ENCODE measurements at places on chromosomes 12 and 14. TPM values are rescaled to one million over a fixed set of nuclear protein-coding genes. Genes with fewer than 3 reads are reported as not detected.

GRCh38 chr12:92297932-92298696 lies 152.5 kb upstream of the BTG1 start:
- H3K27ac ChIP-seq: peak overlapping the region; percentile 70
- no peaks in the 10 kb centered on the region for H3K4me1 ChIP-seq
- no peaks in the 10 kb centered on the region for H3K36me3 ChIP-seq
- DNase-seq: peak; percentile 24
- H3K4me3 ChIP-seq: no peak overlapping the region
- H3K27me3 ChIP-seq: no peaks in the 10 kb centered on the region

Gene PLA2G1B
- 11.4 TPM for total RNA-seq

- DNase-seq: no peak
- no peak overlapping the region for H3K27ac ChIP-seq
- H3K4me3 ChIP-seq: no peak overlapping the region
- H3K36me3 ChIP-seq: no peaks in the 10 kb centered on the region
- no peaks in the 10 kb centered on the region for H3K27me3 ChIP-seq
These were observed 122.9 kb upstream of the TMEM132D start for GRCh38 chr12:130026608-130027176.

GRCh38 chr14:23861666-23862065 lies 91.9 kb upstream of the DHRS4 start:
- no peak overlapping the region for H3K4me3 ChIP-seq
- H3K27ac ChIP-seq: no peak overlapping the region
- no peaks in the 10 kb centered on the region for H3K4me1 ChIP-seq
- DNase-seq: no peak
- no peaks in the 10 kb centered on the region for H3K36me3 ChIP-seq

Gene FGD6
- 11.1 TPM for total RNA-seq

Gene AMN
- not detected for total RNA-seq

Gene TBX5
- not detected for total RNA-seq

Gene AGAP2
- 1.9 TPM for total RNA-seq

GRCh38 chr12:121537814-121538698 lies 42.8 kb downstream of the KDM2B start:
- no peaks in the 10 kb centered on the region for H3K36me3 ChIP-seq
- H3K4me3 ChIP-seq: peak overlapping the region; percentile 84
- no peaks in the 10 kb centered on the region for H3K27me3 ChIP-seq

- peaks cover 67% of the 10 kb centered on the region for H3K27me3 ChIP-seq
- DNase-seq: no peak
- no peaks in the 10 kb centered on the region for H3K36me3 ChIP-seq
- no peak overlapping the region for H3K4me3 ChIP-seq
- no peaks in the 10 kb centered on the region for H3K4me1 ChIP-seq
These were observed 11.1 kb downstream of the KRT77 start for GRCh38 chr12:52692254-52692653.

Gene GARIN6
- total RNA-seq: not detected

GRCh38 chr12:107580750-107581618 lies 104.6 kb upstream of the PWP1 start:
- H3K27me3 ChIP-seq: no peaks in the 10 kb centered on the region
- no peak for DNase-seq
- no peak overlapping the region for H3K27ac ChIP-seq
- H3K4me1 ChIP-seq: no peaks in the 10 kb centered on the region

GRCh38 chr12:19410629-19411185 lies 28.6 kb upstream of the AEBP2 start:
- no peak overlapping the region for H3K27ac ChIP-seq
- DNase-seq: no peak
- H3K36me3 ChIP-seq: no peaks in the 10 kb centered on the region
- H3K4me1 ChIP-seq: peaks cover 7% of the 10 kb centered on the region
- H3K27me3 ChIP-seq: no peaks in the 10 kb centered on the region
- no peak overlapping the region for H3K4me3 ChIP-seq

Gene PLCZ1
- total RNA-seq: not detected

- DNase-seq: no peak
- no peaks in the 10 kb centered on the region for H3K27me3 ChIP-seq
- H3K4me3 ChIP-seq: no peak overlapping the region
- no peak overlapping the region for H3K27ac ChIP-seq
These were observed 295.2 kb downstream of the SLC16A7 start for GRCh38 chr12:59890896-59891579.

DNA sequence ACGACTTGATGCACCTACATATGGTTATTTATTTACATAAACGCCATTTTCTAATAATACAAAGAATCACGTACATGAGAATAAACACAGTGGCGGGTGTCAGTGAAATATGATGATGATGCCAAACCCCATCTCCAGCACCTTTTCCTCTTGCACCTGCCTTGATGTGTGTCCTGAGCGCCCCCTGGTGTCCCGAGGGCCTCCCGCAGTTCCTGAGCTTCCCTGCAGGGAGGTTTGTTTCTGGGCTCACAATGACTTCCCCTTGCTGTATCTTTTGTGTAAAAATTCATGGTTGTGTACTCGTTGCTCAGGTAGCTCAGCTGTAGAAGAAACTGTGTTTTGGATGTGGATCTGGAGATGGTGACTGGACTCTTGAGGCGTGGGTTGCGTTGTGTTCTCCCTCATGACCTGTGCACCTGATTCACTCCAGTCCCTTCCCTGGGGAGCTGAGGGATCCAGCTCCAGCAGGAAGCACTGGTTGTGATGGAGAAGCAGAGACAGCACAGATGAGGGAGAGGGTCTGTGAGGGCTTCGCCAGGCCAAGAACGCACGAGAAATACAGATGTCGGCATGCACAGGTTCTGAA lies 1037.8 kb downstream of the TMEM121 start:
- no peaks in the 10 kb centered on the region for H3K4me1 ChIP-seq
- DNase-seq: no peak
- H3K4me3 ChIP-seq: no peak overlapping the region
- H3K27ac ChIP-seq: no peak overlapping the region

GRCh38 chr12:96053476-96054243 lies 18.3 kb upstream of the LTA4H start:
- H3K27me3 ChIP-seq: no peaks in the 10 kb centered on the region
- H3K4me3 ChIP-seq: no peak overlapping the region
- H3K36me3 ChIP-seq: no peaks in the 10 kb centered on the region
- H3K27ac ChIP-seq: no peak overlapping the region
- no peak for DNase-seq

DNA sequence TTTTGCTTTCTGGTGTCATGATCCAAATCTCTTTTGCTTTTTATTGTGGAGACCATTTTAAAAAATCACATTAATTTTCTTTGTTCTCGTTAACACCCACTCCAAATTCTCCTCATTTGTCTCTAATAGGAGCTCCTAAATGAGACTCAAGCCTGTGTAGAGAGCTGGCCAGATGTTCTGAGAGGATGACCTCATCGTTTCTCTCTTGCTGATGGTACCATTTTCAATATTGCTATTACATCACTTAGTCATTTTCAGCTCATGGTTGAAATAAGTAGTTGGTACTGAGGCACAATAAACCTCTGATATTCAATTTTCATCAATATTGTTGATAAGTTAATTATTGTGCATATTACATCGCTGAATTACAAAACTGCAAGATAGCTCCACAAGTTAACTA lies 31.5 kb downstream of the SPTB start:
- no peaks in the 10 kb centered on the region for H3K36me3 ChIP-seq
- no peak for DNase-seq
- no peaks in the 10 kb centered on the region for H3K4me1 ChIP-seq
- H3K27me3 ChIP-seq: no peaks in the 10 kb centered on the region
- no peak overlapping the region for H3K27ac ChIP-seq

GRCh38 chr12:11601647-11602046 lies 47.8 kb upstream of the ETV6 start:
- H3K36me3 ChIP-seq: no peaks in the 10 kb centered on the region
- H3K27me3 ChIP-seq: no peaks in the 10 kb centered on the region

GRCh38 chr12:122088179-122088810 lies 9.7 kb downstream of the MLXIP start:
- H3K27ac ChIP-seq: peak overlapping the region; percentile 70
- H3K27me3 ChIP-seq: no peaks in the 10 kb centered on the region
- no peak overlapping the region for H3K4me3 ChIP-seq

- H3K27ac ChIP-seq: no peak overlapping the region
- H3K36me3 ChIP-seq: no peaks in the 10 kb centered on the region
- no peaks in the 10 kb centered on the region for H3K27me3 ChIP-seq
- no peaks in the 10 kb centered on the region for H3K4me1 ChIP-seq
- DNase-seq: no peak
These were observed 97.2 kb upstream of the SFSWAP start for GRCh38 chr12:131613678-131614077.

- DNase-seq: no peak
- peaks cover 17% of the 10 kb centered on the region for H3K4me1 ChIP-seq
- no peak overlapping the region for H3K4me3 ChIP-seq
- H3K27ac ChIP-seq: no peak overlapping the region
These were observed 16.2 kb downstream of the ZNF664 start for GRCh38 chr12:123989168-123989567.

DNA sequence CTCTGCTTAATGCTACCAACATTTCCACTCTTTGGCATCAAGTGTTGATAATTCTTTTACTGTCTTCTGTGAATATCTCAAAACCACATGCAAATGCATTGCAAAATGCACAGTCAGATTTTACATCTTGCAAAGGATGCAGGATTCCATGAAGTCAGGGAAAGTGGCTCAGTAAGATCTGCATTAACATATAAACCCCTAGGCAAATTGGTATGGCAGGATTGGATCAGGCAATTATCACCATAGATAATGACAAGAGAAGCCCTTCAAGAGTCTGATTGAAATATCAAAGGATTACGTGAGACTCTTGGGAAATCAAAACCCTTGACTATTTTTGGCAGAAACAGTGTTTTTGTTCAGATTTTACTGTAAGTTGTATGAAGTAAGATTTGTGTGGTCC lies 71.0 kb downstream of the TMTC2 start:
- no peak for DNase-seq
- no peaks in the 10 kb centered on the region for H3K27me3 ChIP-seq
- H3K4me1 ChIP-seq: peaks cover 4% of the 10 kb centered on the region
- no peak overlapping the region for H3K27ac ChIP-seq

Gene PPM1H
- 2.6 TPM for total RNA-seq
